Esophagus mucosa (tissue), 1 donor: ENCODE measurements at places on chromosomes 4 and X. TPM values are rescaled to one million over a fixed set of nuclear protein-coding genes. Genes with fewer than 3 reads are reported as not detected.

DNA sequence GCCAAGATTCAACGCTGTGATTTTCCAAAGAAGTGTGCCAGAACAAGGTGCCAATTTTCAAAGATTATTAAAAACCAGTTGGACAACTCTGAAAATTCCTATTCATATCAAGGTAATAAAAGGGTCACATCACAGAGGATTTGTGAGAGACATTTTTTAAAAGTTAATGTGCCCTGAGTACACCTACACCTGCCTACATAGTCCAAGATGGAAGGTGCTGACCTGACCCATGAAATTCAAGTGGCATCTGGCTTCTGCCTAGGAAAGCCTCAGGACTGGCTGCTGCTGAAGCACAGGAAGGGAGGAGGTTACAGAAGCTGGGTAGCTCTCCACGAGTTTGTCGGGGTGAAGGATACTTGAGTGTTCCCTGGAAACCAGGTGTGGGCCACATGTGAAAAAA lies 11.4 kb upstream of the ARSJ start:
- ATAC-seq = peak; percentile 54

- no peak for ATAC-seq
Observed at GRCh38 chrX:106905064-106905708, 2.0 kb upstream of the RIPPLY1 start.

- ATAC-seq = peak; percentile 99
Observed at GRCh38 chr4:75630174-75630936, at the start of gene CDKL2. CDKL2 (minus strand) TSS chr4:75630528; CDS start chr4:75625988, 4,540 bp downstream.

- peak; percentile 51 for ATAC-seq
Observed at GRCh38 chr4:186920483-186920882, 196.8 kb upstream of the FAT1 start.

- ATAC-seq = no peak
Observed at GRCh38 chr4:73520821-73521220, 39.3 kb downstream of the AFM start.

GRCh38 chr4:62342346-62342745 lies 1142.2 kb downstream of the ADGRL3 start:
- no peak for ATAC-seq

DNA sequence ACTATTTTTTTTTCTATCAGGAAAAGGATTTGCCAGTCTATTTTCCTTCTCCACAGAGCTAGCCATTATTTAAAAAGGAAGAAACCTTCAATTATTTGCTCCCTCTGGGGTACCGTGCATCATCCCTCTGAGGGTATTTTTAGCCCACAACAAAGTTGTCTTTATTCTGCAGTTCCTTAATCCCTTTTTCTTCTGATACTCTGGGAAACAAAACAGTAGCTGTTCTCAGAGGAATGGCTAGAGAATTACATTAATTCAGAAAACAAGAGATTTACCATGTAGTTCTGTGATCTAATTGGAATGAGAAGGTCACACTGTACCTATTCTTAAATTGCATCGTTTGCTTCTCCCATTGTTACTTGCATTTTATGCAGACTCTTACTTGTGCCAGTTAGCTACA lies 1056.7 kb downstream of the STIM2 start:
- ATAC-seq = no peak

- no peak for ATAC-seq
Observed at GRCh38 chr4:5700459-5700858, 7.9 kb downstream of the EVC2 start.

The NIPAL1 gene
- total RNA-seq = 44.2 TPM
